ENCODE measurements at places on chromosomes 4 and X. TPM values are rescaled to one million over a fixed set of nuclear protein-coding genes. Genes with fewer than 3 reads are reported as not detected.

The SHISA3 gene
- total RNA-seq, result not detected

The FIP1L1 gene
- total RNA-seq, result 93.3 TPM

The CSN1S1 gene
- not detected for total RNA-seq

The NSG1 gene
- total RNA-seq, result 8.6 TPM

The RNF128 gene
- total RNA-seq, result 0.17 TPM

The GAGE12F gene
- not detected for total RNA-seq

The MAGEC1 gene
- total RNA-seq, result not detected

The LAS1L gene
- 42.2 TPM for total RNA-seq

- peaks cover 24% of the 10 kb centered on the region for H3K4me1 ChIP-seq
- no peak overlapping the region for H3K27ac ChIP-seq
- no peak for DNase-seq
- peaks cover 12% of the 10 kb centered on the region for H3K27me3 ChIP-seq
- no peaks in the 10 kb centered on the region for H3K36me3 ChIP-seq
- no peak overlapping the region for H3K4me3 ChIP-seq
Measured at GRCh38 chr4:7980036-7980435, 40.4 kb upstream of the AFAP1 start.

DNA sequence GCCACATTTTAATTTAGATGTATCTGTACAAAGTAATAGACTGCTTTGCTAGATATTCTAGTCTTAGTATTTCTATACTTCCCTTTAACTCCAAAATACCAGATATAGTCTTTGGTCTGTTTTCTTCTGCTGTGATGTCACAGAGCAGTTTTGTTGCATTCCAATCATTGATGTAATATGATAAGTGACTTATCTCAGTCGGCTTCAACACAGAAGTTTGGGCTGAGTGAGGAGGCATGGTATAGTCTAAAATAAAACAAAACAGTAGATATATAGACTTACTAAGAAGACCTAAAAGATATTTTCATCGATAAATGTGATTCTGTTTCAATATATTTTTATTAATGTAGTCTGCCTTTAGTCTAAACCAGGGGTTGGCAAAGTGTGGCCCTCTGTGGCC lies 169.9 kb downstream of the DCK start:
- no peak for DNase-seq
- H3K27me3 ChIP-seq, result no peaks in the 10 kb centered on the region
- no peaks in the 10 kb centered on the region for H3K4me1 ChIP-seq
- no peaks in the 10 kb centered on the region for H3K36me3 ChIP-seq
- H3K27ac ChIP-seq, result no peak overlapping the region

GRCh38 chr4:76799718-76800117 lies 98.2 kb downstream of the SOWAHB start:
- H3K36me3 ChIP-seq, result no peaks in the 10 kb centered on the region
- no peaks in the 10 kb centered on the region for H3K4me1 ChIP-seq
- no peak for DNase-seq

DNA sequence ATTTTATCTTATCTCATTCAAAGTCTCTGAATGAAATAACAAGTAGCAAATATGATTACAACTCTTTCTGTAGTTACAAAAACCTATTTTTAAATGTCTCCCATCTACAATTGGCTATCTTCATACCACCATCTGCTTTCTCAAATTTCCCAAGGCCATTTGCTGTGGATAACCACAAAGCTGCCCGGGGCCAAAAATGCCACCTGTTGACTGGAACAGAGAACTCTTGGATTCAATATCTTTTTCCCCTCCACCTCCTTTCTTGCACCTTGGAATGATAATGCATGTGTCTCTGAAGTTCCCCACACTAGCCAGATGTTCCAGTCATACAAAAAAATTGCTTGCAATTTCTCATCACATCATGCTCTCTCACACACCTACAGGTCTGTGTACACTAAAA lies 93.3 kb upstream of the SCML1 start:
- H3K4me1 ChIP-seq, result no peaks in the 10 kb centered on the region
- H3K27ac ChIP-seq, result no peak overlapping the region
- no peaks in the 10 kb centered on the region for H3K27me3 ChIP-seq

DNA sequence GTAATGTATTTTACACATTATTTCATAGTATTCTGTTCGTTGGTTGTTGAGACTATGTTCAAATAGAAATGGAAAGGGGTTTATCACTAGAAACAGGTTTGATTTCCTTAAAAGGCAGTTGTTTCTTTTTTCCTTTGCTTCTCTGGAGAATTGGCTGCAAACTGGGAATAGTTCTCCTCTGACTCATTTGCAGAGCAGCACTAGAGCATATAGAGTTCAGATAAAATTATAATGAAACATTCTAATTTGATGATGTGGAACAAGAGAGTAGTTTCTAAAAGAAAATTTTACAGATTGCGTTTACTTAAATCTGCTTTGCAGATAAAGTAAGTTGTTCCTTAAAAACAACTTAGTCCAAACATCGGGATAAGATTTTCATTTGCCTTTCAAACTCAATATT lies 29.7 kb downstream of the SYNPO2 start:
- no peaks in the 10 kb centered on the region for H3K36me3 ChIP-seq
- no peaks in the 10 kb centered on the region for H3K27me3 ChIP-seq
- H3K4me3 ChIP-seq, result no peak overlapping the region

GRCh38 chrX:107755721-107756120 lies 19.9 kb downstream of the TSC22D3 start:
- peaks cover 14% of the 10 kb centered on the region for H3K36me3 ChIP-seq
- peaks cover 90% of the 10 kb centered on the region for H3K27me3 ChIP-seq
- peaks cover 5% of the 10 kb centered on the region for H3K4me1 ChIP-seq
- no peak overlapping the region for H3K27ac ChIP-seq
- DNase-seq, result no peak

GRCh38 chrX:40153345-40154249 lies 55.8 kb upstream of the BCOR start:
- H3K36me3 ChIP-seq, result no peaks in the 10 kb centered on the region
- H3K4me3 ChIP-seq, result peak overlapping the region; percentile 62
- DNase-seq, result peak; percentile 49
- no peaks in the 10 kb centered on the region for H3K4me1 ChIP-seq
- H3K27me3 ChIP-seq, result no peaks in the 10 kb centered on the region

GRCh38 chr4:95129031-95129430 lies 371.3 kb downstream of the BMPR1B start:
- no peak overlapping the region for H3K27ac ChIP-seq
- no peak overlapping the region for H3K4me3 ChIP-seq
- H3K36me3 ChIP-seq, result no peaks in the 10 kb centered on the region
- H3K4me1 ChIP-seq, result peaks cover 22% of the 10 kb centered on the region

DNA sequence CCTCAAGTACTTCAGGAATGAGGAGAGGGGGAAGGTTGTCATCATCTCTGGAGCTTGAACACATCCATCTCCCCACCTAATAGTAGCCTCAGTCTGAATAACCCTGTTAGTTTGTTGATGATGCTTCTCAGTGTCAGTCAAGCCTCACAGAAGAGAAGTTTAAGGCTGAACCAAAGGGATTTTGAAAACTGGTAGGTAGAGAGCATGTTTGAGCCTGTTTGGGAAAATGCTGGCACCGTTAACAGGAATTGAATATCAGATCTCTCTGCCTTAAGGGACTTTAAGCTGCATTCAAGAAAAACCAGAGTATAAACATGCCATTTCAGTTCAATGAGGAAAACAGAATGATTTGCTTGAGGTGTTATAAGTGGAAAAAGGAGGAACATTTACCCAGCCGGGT lies 73.1 kb downstream of the MAPK10 start:
- peaks cover 8% of the 10 kb centered on the region for H3K4me1 ChIP-seq
- H3K4me3 ChIP-seq, result no peak overlapping the region
- H3K36me3 ChIP-seq, result no peaks in the 10 kb centered on the region

- H3K27me3 ChIP-seq, result no peaks in the 10 kb centered on the region
- no peaks in the 10 kb centered on the region for H3K4me1 ChIP-seq
- H3K4me3 ChIP-seq, result no peak overlapping the region
- H3K36me3 ChIP-seq, result no peaks in the 10 kb centered on the region
- peak; percentile 24 for DNase-seq
Measured at GRCh38 chrX:145178268-145178667, 69.0 kb upstream of the SPANXN1 start.

DNA sequence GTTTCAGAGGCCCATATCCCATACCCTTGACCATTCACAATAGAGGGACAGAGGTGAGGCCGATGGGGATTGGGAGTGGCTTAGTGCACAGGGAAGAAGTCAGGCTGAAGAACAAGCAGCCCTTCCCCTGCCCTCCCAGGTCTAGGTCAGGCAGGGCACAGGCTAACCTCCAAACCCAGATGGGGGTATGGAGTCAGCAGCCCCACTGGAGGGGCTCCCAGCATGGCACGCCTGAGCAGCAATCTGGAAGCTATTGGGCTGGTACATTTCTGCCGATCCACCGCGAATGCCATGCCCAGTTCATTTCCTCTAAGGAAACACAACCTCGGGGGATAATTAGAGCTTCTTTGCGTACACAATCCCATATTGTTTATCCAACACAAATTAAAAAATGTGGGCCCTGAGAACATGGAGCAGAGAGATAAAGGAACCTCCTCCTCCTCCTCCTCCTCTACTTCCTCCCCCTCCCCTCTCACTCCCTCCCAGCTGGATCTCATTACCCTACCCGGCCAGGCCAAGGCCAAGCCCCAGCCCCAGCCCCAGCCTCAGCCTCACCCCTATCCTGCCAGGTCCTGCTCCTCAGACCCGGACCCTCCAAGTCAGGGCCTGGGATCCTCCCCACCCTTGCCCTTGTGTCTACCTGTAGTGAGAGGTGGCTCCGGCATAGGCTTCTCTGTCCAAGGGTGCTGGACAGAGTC lies 83.0 kb downstream of the PJA1 start:
- no peak overlapping the region for H3K4me3 ChIP-seq
- H3K27ac ChIP-seq, result no peak overlapping the region
- DNase-seq, result no peak
- H3K36me3 ChIP-seq, result no peaks in the 10 kb centered on the region

DNA sequence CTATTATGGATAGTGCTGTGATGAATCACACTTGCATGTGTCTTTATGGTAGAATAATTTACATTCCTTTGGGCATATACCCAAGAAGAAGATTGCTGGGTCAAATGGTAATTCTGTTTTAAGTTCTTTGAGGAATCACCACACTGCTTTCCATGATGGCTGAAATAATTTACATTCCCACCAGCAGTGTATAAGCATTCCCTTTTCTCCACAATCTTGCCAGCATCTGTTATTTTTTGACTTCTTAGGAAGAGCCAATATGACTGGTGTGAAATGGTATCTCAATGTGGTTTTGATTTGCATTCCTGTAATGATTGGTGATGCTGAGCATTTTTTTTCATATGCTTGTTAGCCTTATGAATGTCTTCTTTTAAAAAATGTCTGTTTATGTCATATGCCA lies 1120.2 kb downstream of the ARAP2 start:
- H3K27me3 ChIP-seq, result no peaks in the 10 kb centered on the region
- DNase-seq, result no peak
- no peaks in the 10 kb centered on the region for H3K36me3 ChIP-seq
- H3K4me1 ChIP-seq, result no peaks in the 10 kb centered on the region
- no peak overlapping the region for H3K4me3 ChIP-seq

DNA sequence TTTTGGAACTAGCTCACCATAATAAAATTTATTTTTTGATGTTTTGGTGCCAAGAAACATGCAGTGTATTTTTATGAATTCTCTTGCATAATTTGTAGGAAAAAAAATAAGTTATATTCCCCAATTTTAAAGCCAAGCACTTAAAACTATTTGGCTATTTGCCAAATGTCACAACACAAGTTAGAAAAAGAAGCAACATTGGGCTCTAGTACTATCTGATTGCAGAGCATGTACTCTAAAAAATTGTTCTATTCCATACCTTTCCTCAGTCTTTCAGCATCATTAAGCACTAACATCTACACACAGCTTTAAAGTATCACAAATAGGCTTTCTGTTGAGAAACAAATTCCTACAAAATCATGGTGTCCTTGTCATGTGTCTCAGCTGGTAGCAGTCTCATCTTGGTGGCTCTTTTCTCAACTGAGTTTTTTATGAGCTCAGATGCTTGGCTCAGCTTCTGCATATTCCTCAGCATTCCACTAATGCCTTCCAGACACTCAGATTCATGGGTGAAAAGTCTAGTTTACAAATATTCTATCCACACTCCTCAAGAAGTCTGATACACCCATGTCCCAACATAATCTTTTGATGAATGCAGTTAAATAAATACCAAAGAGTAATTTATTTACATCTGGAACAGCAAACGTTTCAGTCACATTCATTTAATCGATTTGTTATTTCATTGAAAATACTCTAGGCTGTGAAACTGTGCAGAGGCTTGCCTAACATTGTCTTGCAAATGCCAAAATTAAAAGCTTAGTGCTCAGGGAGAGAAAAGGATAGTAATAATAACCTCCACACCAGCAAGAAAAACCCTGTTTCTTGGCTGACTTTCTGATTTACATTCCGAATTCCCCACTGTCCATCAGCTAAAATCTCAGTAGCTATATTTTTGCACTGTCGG lies 2209.9 kb downstream of the PCDH7 start:
- H3K4me1 ChIP-seq, result peaks cover 18% of the 10 kb centered on the region
- no peak overlapping the region for H3K27ac ChIP-seq
- no peak for DNase-seq
- H3K27me3 ChIP-seq, result no peaks in the 10 kb centered on the region

GRCh38 chr4:70940134-70940533 lies 38.0 kb downstream of the MOB1B start:
- no peak overlapping the region for H3K4me3 ChIP-seq
- H3K27me3 ChIP-seq, result no peaks in the 10 kb centered on the region
- DNase-seq, result no peak
- H3K4me1 ChIP-seq, result no peaks in the 10 kb centered on the region

DNA sequence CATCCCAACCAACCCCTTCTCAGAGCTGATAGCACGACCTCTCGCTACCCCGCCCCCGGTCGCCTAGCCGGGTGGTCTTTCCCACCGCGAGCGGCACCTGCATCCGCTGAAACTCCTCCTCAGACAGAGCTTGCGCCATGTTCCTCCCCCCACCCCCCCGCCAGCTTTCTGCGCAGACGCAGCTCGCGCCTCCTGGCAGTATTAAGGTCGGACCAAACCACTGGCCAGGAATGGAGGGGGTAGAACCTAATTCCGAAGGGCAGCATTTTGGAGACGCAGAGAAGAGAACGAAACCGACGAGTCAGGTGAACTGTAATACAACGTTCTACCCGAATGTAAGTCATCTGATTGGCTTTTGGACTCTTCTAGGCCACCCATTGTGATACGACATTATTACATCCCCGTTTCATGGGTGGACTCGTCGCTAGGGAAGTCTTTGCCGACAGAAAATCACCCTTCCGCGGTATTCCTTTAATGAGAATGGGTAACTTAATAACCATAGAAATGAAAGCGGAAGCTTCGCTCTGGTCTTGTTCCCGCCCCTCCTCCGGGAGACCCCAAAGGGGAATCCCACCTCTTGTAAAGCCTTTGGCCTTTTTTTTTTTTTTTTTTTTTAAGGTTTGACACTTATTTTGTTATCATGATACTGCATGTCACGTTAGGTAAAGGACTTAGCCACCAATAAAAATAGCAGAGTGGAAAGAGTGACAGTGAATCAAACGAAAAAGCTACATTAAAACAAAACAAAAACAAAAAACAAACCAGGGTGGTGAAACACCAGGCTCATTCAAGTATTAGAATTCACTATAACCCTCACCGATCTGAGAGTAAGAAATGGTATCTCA lies at the start of gene GRIPAP1:
Gene GRIPAP1, minus strand, starts transcription at position 174 of the 845 bp plus-strand sequence. Its CDS starts 35 bp downstream, at position 139.
- peaks cover 10% of the 10 kb centered on the region for H3K4me1 ChIP-seq
- peak within 1 kb of the TSS; percentile 97 for H3K27ac ChIP-seq
- peak within 1 kb of the TSS; percentile 95 for H3K4me3 ChIP-seq
- H3K27me3 ChIP-seq, result no peaks in the 10 kb centered on the region
- DNase-seq, result peak; percentile 80

GRCh38 chrX:56744996-56745395 lies 16.0 kb downstream of the NBDY start:
- DNase-seq, result peak; percentile 73
- peak overlapping the region; percentile 1 for H3K4me3 ChIP-seq
- no peak overlapping the region for H3K27ac ChIP-seq
- H3K4me1 ChIP-seq, result peaks cover 4% of the 10 kb centered on the region
- peaks cover 48% of the 10 kb centered on the region for H3K27me3 ChIP-seq

- H3K36me3 ChIP-seq, result no peaks in the 10 kb centered on the region
- no peak for DNase-seq
- H3K4me1 ChIP-seq, result peaks cover 7% of the 10 kb centered on the region
- H3K4me3 ChIP-seq, result no peak overlapping the region
Measured at GRCh38 chrX:22803353-22803752, 196.4 kb upstream of the DDX53 start.
